ACHN (cell line): ENCODE measurements at places on chromosomes 7 and 10.
A peak's percentile ranks its signal among the peaks of the same experiment; 100 is the strongest.

DNA sequence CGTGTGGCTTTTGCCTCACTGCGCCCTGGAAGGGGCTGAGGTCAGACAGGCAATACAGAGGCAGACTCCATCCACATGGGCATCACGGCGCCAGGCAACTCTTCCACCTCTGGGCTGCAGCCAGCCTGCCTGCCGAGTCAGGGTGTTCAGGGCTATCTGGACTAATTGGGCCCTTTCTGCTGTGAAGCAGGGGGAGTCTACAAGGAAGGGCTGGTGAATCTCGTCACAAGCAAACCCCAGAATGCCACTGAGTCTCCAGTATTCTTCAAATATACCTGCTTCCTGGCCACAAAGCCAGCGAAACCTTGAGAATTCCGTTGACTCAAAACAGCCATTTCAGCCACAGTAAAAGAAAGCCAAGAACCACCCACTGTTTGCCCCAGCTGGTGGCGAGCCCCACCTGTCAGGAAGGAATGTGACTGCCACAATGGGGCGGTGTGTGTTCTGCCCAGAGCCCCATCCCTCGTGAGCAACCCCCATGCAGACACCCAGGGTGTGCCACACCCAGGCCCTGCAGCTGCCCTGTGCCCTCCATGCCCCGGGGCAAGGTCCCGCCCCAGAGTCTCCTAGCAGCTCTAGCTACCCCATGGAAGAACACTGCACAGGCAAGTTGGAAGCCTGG, 117.3 kb downstream of the FAM53B start:
- DNase-seq = no peak

- DNase-seq = peak; percentile 14
These were observed 199.2 kb downstream of the IMMP2L start for GRCh38 chr7:111363099-111363498.

GRCh38 chr10:44030738-44031137, 354.2 kb downstream of the CXCL12 start:
- no peak for DNase-seq

DNA sequence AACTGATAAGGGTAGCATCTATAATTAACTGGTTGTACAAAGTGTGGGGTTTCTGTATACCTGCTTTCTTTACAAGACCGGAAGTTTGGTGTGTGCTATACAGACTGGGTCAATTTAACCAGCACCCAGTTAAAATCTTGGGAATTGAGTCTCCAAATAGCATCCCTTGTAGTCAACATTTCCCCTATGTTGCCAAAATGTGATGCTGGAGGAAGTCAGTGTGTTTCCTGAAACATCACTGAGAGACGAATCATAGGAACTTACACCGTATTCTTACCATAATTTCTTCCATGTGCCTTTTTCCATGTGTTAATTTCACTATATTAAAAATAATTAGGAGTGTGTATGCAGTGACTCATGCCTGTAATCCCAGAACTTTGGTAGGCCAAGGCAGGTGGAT, 1.7 kb downstream of the AKR1C4 start:
- DNase-seq = no peak

GRCh38 chr10:1420661-1421362, 316.5 kb downstream of the ADARB2 start:
- peak; percentile 60 for DNase-seq

DNA sequence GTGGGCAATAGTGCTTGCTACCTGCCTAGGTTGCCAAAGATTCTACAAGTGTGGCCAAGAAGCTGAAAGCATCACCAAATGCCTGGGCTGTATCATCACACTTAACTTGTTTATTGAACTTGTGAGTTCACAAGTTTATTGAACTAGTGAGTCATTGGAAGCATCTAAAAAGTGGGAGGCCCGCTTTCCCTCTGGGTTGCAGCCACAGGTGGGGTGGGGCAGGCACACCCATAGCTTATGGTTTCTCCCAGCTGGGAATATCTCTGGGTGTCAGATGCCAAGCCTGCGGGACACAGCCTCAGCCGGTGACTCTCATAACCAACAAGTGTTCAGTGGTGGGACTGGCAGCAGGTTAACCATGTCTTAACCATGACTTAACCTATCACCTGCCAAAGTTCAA, 145.9 kb upstream of the FAM13C start:
- DNase-seq = no peak

DNA sequence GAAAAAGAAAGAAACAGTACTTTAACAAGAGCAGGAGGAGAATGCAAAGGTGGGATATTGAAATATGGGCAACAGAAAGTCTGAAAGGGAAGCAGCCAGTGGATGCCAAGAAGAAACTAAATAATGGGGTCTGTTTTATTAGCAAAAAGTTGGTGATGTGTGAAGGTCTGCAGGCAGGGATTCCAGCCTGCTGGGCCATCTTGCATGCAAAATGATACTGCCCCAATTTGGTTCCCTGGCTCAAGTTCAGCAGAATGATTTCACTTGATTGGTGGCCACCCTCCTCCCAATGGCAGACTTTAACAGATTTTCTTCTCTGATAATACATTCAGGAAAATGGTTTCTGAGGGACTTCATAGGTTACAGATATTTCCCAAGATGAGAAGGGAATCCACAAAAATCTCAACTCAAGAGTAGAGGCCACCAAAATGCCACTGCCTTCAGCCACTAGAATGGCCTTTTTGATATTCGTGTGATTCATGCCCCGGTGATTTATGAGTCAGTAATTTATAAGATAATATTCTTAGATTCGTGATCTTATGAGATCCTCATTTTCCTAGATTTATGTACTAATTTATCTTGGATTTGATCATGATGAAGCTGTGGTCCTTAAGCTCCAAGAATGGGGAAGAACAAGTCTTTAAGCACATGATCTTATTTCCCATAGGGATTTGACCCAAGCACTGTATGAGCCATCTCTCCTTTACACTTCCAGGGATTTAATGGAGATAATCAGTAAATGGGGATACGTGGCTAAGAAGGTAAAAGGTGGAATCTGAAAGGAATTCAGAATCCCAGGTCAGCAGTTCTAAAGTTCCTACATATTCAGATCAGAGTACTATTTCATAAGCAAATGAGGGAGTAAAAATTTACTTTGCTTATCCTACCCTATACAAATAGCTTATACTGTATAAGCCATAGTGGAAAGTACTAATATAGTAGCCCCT, 32.3 kb upstream of the ADD3 start:
- DNase-seq = no peak

GRCh38 chr7:43872406-43873110, 3.2 kb upstream of the MRPS24 start:
- no peak for DNase-seq
